ENCODE measurements at places on chromosomes 1 and 21.
A peak's percentile ranks its signal among the peaks of the same experiment; 100 is the strongest.

DNA sequence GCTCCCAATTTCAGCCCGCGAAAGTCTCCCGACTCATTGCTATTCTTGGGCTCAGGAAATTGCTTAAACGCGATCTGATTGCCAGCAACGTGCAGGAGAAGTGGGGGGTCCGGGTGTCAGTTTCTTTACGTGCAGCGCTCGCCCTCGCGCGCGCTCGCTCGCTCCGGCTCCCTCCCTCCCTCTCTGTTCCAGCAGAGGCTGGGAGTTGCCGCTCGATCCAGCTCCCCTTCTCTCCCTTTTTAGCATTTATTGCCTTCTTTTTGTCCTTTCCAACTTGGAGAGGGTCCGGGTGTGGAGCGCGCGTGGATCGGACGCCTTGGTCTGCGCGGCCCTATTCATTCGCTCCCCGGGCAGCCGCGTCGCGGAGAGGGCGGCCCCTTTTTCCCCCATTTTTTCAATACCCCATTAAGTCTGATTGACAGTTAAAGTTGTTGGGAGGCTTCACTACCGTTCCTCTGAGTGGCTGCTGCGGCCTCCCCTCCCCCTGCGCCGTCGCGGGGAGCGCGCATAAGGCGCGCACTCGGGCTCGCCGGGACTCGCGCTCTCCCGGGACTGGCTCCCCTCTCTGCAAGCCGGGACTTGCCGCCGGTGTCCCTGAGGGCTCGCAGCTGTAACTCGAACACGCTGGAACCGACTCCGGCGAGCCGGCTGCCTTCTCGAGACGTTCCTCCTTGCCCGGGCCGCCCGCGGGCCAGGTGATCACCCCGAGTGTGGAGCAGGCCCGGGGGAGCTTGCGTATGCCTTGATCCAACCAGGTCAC is at the start of gene DHRS3:
DHRS3 (minus strand) TSS at position 310 of the 760 bp plus-strand sequence. CDS start 862 bp downstream, outside the sequence.
- peak; percentile 98 for DNase-seq

- peak; percentile 63 for DNase-seq
Measured at GRCh38 chr1:46547481-46548383, 3.7 kb downstream of the KNCN start.

DNA sequence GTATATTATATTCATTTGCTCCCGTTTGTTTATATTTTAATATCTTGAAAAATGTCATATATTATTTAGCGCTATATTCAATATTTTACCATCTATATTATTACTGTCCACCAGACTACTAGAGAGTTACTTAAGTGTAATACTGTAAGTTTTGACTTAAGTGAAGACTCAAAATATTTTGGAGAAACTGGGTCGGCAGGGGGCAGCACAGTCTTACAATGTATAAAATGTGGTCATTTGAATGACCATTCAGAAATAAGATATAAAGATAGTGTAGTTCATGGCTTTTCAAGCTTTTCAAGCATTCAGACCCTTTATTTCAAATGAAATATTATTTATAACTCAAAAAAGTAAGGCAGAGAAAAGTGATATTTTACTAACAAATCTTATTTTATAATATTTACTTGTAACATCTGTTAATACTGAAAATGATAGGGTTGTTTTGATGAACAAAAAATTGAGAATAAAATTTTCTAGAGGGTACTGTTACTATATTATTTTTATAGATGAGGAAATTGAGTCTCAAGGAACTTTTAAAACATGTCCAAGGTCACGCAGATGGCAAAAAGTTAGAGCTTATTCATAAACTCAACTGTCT is 89.0 kb upstream of the SERTAD4 start:
- DNase-seq: peak; percentile 77

DNA sequence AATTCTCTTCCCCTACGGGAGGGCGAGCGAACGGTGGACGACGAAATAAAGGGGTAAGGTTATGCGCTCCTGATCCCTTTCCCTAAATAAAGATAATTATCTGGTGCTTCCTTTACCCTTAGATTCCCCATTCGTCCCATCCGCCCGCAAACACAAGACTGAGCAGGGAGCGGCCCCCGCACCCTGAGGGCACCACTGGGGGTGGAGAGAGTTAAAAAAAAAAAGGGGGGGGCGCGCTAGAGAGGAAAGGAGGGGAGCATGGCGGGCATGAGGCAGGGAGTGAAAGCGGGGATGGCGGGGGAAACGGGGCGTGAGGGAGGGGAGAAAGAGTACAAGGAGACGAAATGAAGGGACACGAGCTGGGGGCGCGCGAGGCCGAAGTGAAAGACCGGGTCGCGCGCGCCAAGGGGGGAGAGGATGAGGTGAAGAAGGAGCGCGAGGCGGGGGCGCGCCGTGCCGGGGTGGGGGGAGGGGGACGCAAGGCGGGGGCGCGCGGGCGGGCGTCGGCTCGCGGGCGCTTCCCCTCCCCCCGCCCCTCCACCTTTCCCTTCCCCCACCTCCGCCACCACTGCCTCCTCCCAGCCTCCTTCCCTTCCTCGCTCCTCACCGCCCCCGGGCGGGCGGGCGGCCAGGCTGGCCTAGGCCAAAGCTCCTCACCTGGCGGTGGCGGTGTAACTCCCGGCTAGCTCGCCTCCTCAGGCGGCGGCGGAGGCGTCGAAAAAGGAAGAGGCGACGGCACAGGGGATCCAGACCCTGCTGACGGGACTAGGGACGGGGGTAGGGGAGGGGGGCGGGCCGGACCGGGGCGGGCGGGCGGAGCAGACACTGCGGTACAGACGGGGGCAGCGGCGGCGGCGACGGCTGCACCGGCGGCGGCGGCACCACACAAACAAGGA is 448 bp downstream of the GATAD2B start:
- DNase-seq: peak; percentile 32

DNA sequence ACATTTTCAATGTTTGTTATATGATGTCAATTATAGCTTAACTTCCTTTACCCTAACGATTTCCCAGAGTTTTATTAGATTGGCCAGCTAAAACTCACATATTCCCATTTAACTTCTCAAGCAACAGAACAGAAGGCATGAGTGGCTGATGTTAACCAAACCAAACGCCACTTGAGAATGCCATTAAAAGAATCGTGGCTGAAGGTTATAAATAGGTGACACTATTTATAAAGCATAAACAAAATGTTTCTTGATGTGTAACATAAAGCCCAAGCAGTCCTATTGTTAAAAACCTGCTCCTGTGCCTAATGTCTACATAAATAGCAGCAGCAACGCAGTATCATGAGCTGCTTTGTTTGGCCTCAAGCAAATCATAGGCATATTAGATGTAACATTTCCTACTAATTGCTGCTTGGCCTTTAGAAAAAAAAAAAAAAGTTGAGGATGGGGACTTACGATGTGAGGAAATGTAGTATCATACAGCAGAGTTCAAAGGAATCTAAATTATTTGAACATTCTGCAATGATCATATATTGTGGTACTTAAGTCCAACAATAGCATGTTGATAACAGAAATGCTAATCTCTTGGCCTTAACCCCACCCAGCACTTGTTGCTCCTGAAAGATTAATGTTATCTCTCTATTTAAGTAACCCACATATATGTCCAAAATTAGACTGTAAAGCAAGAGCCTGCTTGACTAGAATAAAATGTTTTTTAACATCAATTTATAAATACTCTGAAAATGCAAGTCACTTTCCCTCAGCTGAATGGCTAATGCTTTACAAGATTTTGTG is 106.0 kb downstream of the ESRRG start:
- no peak for DNase-seq

DNA sequence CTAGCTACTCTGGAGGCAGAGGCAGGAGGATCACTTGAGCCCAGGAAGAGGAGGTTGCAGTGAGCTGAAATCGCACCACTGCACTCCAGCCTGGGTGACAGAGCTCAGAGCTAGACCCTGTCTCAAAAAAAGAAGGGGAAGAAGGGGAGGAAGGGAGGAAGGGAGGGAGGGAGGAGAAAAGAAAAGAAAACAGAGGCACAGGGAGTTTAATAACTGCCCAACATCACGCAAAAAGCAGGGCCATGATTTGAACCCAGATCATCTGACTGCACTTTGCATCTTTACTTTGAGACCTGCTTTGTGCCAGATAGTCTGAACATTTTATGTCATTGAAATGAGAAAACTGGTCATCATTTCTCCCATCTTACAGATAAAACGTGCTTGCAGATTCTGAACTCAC is 2.0 kb downstream of the LURAP1 start:
- no peak for DNase-seq

- no peak for DNase-seq
Measured at GRCh38 chr21:33916200-33916567, 580 bp upstream of the ATP5PO start.

GRCh38 chr1:91190996-91191395 is 169.2 kb upstream of the ZNF644 start:
- no peak for DNase-seq

- peak; percentile 74 for DNase-seq
Measured at GRCh38 chr1:150564051-150564991, 15.1 kb downstream of the MCL1 start.

DNA sequence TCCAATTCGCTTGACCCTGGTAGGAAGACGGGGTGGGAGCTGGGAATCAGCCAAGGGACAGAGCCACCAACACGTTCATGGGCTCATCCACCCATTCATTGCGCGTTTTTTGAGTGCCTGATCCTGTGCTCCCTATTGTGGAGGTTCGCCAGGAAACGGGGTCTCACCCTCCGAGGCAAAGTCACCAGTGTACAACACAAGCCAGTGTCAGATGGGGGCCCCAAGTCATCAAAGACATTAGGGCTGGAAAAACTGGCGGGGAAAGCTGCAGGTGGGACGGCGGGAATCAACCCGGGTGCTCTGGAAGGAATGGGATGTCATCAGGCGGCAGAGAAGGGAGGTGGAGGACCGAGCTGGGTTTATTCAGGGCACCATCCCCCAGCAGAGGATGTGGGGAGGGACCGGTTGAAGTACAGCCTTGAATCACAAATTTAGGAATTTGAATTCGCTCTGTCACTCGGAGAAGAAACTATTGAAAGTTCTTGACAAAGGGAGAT is 667 bp upstream of the NID1 start:
- no peak for DNase-seq

- DNase-seq: no peak
Measured at GRCh38 chr1:61207416-61207815, 125.1 kb downstream of the NFIA start.

GRCh38 chr1:182175361-182175931 is 113.9 kb upstream of the ZNF648 start:
- peak; percentile 90 for DNase-seq

GRCh38 chr1:222053790-222054294 is 312.0 kb upstream of the DUSP10 start:
- DNase-seq: no peak

- no peak for DNase-seq
Measured at GRCh38 chr21:46274797-46275390, 10.5 kb downstream of the MCM3AP start.

GRCh38 chr1:205918955-205919746 is 24.1 kb downstream of the SLC26A9 start:
- peak; percentile 86 for DNase-seq

- DNase-seq: peak; percentile 31
Measured at GRCh38 chr21:43893536-43894205, 28.6 kb downstream of the AGPAT3 start.

- no peak for DNase-seq
Measured at GRCh38 chr1:17574516-17574915, 35.0 kb downstream of the ARHGEF10L start.

DNA sequence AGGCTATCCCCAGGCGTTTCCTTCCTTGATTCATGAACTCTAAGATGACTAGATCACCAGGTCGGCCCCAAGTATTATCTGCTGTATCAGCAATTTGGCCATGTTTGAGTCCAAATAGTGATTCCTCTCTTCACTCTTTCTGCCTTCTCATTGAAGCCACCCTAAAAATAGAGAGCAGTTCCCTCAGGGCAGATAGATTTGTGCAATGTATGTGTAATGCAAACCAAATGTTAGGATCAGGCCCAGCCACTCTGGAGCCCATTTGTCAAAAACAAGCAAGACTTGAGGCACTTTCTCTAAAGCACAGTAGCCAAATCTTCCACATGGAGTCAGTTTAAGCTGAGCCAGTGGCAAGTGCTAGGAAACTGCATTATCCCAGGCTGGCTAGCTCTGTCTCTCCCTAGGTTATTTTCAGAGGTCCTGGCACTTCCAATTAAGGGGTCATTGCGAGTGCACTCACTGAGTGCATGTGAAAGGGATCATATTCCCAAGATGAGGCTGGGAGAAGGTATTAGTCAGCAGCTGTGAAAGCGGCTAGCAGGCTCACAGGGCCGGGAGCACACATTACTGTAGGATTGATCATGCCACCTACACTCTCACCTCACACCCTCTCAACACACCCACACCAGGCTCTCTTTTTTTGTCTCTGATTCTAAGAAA is 97.9 kb upstream of the RAB3GAP2 start:
- DNase-seq: peak; percentile 98

GRCh38 chr1:115781343-115781742 is 12.8 kb upstream of the CASQ2 start:
- DNase-seq: peak; percentile 96

DNA sequence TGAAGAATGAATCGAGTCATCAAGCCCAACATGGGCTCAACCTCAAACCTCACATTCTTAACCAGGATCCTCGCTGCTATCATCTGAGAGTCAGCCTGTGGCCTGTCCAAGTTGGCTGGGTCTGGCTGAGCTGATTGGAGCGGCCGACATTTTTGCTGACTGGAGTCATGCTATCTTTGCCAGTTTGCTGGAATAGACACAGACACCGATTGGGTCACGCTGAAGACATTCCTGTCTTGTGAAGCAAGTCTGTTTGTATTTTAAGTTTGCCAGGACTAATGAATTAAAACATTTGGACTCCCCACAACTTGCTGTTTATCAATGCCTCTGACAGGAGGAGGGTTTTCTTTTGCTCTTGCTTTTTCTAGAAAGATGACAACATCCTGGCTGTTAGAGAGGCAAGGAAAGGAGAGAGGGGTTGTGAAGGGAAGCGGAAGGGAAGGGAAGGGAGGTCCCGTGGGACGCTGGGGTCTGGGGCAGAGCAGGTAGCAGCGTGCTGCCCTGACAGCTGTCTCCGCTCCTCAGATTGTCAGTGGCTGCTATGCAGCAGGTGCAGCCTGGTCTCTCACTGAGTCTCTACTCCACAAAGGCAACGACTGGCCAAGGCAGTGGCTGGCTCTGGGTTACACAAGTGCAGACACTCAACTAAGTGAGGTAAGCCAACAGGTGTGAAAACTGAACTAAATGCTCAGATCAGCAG is at the start of gene MAP3K7CL:
MAP3K7CL (plus strand) TSS at position 375 of the 700 bp plus-strand sequence. CDS start 2,701 bp downstream, outside the sequence.
- DNase-seq: peak; percentile 97

DNA sequence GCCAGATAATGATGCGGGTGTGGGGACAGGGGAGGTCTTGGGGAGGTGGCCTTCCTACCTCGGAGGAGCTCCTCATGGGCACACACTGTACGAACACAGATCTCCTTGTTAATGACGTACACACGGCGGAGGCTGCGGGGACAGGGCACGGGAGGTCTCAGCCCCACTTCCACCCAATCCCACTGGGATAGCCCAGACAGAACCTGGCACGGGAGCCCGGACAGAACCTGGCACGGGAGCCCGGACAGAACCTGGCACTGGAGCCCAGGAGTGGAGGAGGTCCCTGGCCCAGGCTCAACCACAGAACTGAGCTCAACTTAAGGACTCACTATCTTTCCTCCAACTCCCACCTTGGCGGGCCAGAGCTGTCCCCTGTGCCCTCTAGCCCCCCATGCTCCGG is 5.2 kb downstream of the MFAP2 start:
- no peak for DNase-seq

DNA sequence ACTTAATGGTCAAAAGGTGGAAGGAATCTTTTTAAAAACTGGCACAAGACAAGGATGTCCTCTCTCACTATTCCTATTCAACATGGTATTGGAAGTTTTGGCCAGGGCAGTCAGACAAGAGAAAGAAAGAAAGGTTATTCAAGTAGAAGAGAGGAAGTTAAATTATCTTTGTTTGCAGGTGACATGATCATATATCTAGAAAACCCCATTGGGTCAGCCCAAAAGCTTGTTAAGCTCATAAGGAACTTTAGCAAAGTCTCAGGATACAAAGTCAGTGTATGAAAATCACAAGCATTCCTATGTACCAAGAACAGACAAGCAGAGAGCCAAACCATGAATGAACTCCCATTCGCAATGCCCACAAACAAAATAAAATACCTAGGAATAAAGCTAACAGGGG is 5.4 kb upstream of the PGBD2 start:
- DNase-seq: no peak
